Stimulated activated CD8-positive, alpha-beta memory T cell treated with anti-CD3 and anti-CD28 coated beads, Interleukin-7, amount 100 ng/mL, for 24 hours (primary cell): ENCODE measurements at places on chromosomes 6 and 20.

DNA sequence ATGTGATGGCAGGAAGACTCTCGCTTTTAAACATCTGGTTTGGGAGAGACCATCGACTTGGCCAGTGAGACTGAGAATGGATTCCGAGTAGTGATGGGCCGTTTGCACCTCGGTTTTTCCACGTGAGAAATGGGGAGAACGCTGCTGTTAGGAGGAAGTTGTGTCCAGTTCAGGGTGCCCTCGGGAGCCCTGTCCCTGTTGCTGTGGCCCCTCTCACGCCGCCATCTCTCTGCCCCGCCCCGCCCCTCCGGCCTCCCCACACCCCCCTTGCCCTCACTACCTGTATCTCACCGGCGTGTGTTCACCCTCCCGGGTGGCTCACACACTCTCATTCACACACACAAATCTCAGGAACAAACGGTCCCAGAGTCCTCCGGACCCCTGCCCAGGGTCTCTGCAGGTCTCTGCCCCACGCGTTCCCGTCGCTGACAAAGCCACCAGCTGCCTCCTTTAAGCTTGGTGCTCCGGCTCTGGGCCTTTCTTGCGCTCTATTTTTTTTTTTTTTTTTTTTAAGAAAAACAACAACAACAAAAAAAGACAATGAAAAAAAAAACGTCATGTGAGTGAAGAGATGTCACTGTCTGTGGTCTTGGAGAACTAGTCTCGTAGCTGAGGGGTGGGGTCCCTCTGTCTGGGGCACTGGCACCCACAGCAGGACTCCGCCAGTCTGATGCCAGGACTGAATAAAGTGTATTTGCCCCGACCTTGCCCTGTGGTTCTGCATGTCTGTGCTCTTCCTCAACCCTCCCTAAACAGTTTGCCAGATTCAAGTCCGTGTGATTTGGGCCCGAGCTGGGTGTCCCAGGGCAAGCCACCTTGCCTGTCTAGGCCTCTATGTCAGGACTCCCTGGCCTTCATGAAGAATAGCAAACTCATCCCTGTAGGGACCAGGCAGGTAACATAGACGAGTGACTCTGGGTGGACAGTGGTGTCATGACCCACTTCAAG, 2.9 kb downstream of the SOX12 start:
- no peak for DNase-seq

DNA sequence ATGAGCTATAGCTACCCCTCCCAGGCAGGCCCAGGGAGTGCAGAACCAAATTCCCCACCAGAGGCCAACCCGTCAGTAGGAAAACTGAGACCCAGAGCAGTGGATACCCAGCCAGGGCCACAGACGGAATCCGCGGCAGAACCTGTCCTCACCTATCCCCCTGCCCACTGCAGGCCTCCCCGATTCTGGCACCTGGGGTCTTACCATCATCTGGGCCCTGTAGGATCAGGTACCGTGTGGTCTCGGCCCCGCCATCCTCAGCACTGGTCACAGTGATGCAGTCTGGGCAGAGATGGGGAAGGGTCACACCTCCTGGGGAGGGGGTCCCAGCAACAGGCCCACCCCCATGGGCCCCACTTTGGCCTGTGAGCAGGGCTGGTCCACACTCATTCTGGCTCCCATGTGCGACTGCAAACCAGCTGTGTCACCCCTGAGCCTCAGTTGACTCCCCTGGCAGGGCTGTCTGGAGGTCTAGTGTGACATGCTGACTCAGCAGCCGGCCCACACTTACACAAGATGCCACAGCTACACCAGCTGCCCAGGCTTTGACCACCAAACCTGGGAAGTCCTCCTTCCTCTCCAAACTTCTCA, 3.8 kb downstream of the ZNF335 start:
- no peak for DNase-seq

DNA sequence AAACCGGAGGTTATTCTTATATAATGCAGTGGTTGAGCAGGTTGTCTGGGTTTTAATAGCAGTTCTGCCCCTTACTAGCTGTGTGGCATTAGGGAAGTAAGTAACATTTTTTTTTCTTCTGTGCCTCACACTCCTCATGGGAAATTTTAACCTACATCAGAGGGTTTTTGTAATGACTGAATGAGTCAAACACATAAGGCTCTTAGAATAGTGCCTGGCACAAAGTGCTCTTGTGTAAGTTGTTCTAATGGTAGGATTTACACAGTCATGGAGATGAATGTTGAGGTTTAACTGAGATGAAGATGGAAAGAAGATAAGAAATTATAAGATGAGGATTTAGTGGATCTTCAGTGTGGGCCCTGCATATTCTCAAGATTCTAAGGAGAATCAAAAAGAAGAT, 68.4 kb upstream of the PHIP start:
- no peak for DNase-seq

DNA sequence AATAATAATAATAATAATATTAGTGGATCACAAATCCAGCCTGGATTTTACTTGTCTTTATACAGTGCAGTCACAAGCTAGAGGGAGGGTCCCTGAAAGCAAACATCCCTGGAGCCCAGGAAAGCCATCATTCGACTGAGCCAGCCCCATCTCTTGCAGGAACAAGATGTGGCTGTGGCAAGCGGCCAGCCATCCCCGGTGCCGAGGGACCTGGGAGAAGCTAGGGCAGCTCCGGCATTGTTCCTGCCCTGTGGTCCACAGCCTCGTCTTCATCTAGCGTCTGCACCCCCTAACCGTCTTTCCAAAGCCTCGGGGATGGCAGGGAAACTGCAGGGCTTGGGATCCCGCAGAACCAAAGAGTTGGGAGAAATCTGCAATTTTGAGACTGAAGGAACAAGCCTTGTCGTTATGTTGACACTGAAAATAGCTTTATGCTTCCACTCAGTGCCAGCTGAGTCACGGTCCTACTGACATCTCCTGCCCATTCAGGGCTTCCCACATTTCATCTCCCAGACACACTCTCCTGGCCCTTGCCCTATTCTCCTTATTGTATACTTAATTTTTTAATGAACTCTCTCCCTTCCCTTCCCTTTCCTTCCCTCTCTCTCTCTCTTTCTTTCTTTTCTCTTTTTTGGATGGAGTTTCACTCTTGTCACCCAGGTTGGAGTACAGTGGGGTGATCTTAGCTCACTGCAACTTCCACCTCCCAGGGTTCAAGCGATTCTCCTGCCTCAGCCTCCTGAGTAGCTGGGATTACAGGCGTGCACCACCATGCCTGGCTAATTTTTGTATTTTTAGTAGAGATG, 62.5 kb upstream of the ZNFX1 start:
- no peak for DNase-seq

GRCh38 chr6:34900321-34901031, 11.4 kb downstream of the ANKS1A start:
- DNase-seq, result no peak

DNA sequence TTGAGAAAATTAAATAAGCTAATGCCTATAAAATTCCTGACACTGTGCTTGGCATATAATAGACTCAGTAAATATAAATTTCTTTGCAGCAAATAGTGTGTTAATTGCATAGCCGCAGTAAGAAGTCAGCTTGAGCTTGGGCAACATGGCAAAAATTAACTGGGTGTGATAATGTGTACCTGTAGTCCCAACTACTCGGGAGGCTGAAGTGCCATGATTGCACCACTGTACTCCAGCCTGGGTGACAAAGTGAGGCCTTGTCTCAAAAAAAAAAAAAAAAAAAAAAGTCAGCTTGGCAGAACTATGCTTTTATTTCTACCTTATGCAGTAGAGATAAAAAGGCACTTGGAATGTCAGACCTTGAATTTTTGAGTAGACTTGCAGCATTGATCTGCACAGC, 121.8 kb downstream of the AKAP7 start:
- DNase-seq, result no peak

- DNase-seq, result no peak
Observed at GRCh38 chr20:42461965-42462593, 727.6 kb downstream of the PTPRT start.

DNA sequence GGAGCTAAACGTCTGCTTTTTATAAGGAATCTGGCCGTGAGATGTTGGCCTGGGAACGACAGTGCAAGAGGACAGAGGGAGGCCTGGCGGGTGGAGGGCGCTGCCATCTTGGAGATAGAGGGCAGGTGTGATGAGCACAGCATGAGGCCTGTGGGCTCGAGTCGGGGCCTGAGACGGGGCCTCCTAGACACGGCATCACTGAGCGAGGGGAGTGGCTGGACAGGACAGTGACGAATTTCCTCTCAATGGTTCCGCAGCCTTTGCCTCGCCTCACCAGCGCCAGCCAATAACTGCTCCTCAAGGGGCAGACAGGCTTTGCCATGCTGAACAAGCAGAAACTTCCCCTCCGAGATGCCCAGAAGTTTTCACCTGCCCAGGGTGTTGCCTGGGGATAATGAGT, 376.7 kb downstream of the THBS2 start:
- no peak for DNase-seq

GRCh38 chr20:32473231-32474008, 111.7 kb downstream of the NOL4L start:
- DNase-seq, result no peak

GRCh38 chr6:11989386-11989785, 22.7 kb upstream of the HIVEP1 start:
- DNase-seq, result no peak

DNA sequence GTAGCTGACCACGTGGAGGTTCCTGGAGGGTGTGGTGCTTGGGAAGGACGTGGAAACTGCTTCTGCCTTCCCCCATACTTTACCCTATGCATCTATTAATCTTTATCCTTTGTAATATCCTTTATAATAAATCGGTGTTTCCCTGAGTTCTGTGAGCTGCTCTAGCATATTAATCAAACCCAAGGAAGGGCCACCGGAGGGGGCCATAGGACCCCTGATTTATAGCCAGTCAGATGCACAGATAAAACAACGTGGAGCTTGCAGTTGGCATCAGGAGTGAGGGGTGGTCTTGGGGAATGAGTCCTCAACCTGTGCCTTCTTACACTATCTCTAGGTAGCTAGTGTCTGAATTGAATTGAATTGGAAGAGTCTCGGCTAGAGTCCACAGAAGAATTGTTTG, 36.5 kb upstream of the TFAP2A start:
- DNase-seq, result no peak

GRCh38 chr6:135087403-135087802, 32.8 kb upstream of the HBS1L start:
- no peak for DNase-seq

DNA sequence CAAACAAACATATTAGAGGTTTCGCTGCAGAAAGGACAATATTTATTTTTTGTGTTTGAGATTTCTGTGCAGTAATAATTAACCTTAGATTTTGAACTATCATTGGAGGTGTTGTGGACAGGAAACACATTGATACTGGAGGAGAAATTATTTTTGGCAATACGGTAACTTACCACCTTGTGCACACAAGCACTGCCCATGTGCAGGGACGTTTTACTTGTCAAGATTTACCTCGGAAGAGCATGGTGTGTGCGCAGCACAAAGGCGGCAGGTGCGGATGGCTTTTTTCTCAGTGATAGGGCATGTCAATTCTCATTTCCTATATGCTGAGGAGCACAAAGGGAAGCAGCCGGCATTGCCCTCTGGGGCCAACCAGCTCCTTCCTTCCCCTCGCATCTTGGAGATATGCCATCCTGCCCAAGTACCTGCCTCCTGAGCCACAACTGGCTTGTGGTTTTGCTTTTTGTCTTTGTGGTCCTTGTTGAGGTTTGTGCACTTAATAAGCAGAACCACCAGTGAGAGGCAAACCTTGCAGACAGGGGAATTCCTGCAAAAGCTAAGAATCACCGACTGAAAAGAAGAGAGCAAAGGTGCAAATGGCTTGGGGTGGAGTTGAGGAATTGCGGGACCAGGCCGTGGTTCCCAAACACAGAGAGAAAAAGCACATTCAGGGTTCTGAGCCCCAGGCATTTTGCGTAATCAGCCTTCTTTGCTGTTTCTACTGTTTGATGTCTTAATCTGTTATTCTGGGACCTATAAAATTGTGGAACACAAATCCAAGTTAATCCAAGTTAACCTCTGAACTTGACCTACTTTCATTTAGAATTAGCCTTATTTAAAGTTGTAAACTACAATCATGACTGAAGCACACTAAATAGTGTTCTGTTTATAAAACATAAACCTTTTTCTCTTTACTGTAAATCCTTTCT, 21.9 kb downstream of the SAMD5 start:
- DNase-seq, result no peak

DNA sequence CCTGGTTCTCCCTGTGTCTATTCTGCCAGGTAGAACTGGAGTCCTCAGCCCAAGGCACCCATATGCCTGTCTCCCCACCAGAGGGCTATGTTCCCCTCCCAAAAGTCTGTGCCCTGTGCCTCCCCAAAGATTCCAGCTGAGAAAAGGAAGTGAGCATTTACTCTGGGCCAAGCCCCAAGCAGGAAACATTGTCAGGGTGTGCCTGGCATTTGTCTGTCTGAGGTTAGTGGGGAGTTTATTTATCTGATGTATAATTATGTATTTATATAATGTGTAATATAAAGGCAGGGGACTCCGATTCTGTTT, 5.6 kb downstream of the GDF5 start:
- no peak for DNase-seq

DNA sequence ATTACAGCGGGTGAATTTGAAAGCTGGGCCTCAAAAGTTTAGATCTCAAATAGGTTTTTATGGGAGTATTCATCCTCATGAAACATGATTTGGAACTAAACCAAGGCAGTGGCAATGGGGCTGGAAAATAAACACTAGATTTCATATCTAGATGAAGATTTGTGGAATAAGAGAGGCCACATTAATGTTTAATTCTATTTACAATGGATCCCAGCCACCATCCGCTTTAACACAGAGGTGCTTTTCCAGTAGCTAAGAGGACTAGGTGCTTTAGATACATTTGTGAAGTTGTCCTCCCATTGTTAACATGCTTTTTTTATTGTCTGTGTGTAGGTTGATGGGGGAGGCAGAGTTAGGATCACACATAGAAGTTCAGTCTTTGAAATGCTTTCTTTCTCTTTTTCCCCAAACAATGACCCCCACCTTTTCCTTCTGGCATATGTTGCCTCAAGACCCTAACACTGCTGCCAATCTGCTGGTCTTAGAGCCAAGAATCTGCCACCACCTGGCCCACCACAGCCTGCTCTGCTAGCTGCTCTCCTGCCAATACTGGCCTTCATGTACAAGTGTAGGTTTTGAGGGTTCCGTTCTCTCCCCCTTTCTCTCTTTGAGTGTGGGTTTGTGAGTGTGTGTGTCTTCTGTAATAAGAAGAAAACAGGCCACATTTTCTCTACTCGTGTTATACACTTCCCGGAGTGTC, 27.8 kb upstream of the GFRAL start:
- DNase-seq, result no peak

GRCh38 chr20:46121184-46121930, 3.2 kb downstream of the CD40 start:
- DNase-seq, result no peak

DNA sequence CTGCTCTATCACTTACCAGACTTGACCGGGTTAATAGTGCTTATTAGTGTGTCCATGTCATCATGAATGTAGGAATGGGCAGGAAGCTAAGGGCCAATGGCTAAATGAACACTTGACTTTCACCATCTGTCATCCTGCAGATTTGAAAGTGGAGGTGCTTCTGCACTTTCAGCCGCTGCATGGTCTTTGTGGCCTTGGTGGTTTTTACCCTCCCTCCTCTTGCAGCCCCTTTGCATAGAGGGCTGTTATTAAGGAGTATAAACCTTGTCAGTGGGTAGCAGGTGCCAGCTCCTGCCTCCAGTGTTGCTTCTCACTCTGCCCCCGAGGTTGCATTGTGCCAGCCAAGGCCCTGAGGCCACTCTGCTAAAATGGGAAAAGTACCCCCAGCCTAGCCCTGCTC, 122.2 kb upstream of the TNFAIP3 start:
- DNase-seq, result no peak
